ENCODE measurements at places on chromosomes 4 and X.

DNA sequence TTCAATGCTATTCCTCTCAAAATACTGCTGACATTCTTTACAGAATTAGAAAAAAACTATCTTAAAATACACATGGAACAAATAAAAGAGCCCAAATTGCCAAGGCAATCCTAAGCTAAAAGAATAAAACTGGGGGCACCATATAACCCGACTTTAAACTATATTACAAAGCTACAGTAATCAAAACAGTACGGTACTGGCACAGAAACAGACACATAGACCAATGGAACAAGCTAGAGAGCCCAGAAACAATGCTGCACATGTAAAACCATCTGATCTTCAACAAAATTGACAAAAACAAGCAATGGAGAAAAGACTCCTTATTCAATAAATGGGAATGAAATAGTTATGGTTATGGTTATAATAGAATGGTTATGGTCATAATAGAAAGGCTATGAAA is 482.6 kb downstream of the IDS start:
- DNase-seq = no peak

GRCh38 chr4:83267121-83267829 is 17.3 kb downstream of the COQ2 start:
- no peak for DNase-seq

- DNase-seq = peak; percentile 71
Observed at GRCh38 chrX:49199906-49200771, at the start of gene SYP. TSS of gene SYP (minus strand) at chrX:49200193. CDS start at chrX:49200186, 7 bp downstream.

DNA sequence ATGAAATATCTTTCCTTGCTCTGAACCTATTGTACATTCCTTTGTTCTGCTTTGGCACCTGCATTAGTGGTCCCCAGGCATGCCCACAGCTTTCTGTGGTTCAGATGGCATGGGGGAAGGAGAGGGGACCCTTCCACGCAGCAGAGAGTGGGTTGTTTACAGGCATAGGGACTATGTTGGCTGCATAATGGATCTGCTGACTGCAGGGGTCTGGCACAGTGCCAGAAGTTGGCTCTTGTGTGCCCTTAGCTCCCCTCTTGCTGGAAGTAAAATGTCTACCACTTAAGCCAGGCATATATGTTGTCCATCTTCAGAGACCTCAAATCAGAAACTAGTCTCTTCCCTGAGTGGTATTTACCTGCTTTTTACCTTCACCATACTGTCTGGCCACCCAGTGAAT is 651.9 kb upstream of the PCDH7 start:
- DNase-seq = no peak

GRCh38 chr4:107736924-107737448 is 17.0 kb upstream of the PAPSS1 start:
- peak; percentile 68 for DNase-seq

- DNase-seq = no peak
Observed at GRCh38 chr4:141346144-141346543, 125.4 kb downstream of the ZNF330 start.

DNA sequence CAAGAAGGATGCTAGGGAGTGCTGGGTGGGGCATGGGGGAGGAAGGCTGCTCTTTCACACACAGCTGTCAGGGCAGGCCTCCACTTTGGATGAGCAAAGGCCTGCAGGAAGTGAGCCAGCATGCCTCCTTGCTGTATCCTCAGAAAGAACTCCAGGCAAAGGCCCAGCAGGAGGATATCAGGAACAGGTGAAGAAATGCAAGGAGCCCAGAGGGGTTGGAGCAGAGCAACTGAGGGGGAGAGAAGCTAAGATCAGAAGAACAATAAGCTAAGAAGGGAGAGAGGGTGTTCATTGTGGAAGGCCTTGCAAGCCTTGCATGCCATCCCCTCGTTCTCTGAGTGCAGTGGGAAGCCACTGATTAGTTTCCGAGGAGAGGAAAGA is 115.1 kb downstream of the CAMK2D start:
- no peak for DNase-seq

- DNase-seq = no peak
Observed at GRCh38 chr4:105145903-105146275, 787 bp upstream of the TET2 start.

DNA sequence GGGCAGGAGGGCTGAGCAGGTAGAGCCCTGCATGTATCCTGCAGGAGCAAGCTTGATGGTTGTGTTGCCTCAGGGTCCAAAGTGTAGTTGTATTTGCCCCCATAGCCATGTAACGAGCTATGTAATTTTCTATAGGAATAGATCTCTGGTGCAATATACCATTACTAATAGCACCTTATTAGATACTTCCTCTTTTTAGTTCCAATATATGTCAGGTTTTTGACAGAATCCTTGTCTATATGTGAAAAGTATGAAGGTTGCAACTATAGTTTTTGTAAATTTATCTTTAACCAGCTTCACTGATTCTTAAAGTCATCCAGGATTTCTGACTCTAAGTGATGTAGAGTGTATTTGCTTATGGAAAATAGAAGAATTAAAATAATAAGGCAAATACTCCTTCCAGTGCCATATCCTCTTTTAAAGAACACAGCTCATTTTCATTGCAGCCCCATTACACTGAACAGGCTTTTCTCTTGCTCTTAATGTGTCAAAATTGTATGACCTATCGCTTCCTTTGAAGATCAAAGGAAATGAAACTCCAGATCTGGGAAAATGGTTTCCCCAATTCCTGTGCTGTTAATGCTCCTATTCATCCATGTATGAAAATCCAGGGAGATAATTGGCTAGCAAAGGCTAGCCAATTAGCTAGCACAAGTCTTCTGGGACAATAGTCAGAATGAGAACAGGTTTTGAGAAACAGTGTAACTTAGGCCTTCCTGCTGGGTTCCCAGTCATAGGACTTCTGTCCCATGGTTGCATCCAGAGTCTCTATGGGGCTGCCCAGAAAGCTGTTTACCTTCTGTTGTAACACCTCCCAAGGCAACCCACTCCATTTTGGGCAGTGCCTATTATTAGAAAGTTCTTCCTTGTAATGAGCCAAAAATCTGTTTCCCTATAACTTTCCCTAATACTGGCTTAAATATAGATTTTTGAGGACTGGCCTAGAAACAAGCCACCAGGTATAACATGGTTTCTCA is 90.6 kb downstream of the TSPAN7 start:
- DNase-seq = no peak

GRCh38 chr4:93764639-93765246 is 63.8 kb upstream of the ATOH1 start:
- DNase-seq = peak; percentile 29

All from neural crest cell (in vitro differentiated cells).